ENCODE measurements at places on chromosomes 11 and 22. TPM values are rescaled to one million over a fixed set of nuclear protein-coding genes. Genes with fewer than 3 reads are reported as not detected.

Gene GLB1L3
- not detected for total RNA-seq

Gene ABCC8
- total RNA-seq = 2.7 TPM

Gene PRR5
- total RNA-seq = 17.9 TPM

Gene OR52I1
- total RNA-seq = not detected

Gene TRPM5
- total RNA-seq = not detected
